ENCODE measurements at places on chromosomes 16 and 17.
A peak's percentile ranks its signal among the peaks of the same experiment; 100 is the strongest.

- no peak for DNase-seq
These were observed 18.9 kb downstream of the IKZF3 start for GRCh38 chr17:39845052-39845846.

DNA sequence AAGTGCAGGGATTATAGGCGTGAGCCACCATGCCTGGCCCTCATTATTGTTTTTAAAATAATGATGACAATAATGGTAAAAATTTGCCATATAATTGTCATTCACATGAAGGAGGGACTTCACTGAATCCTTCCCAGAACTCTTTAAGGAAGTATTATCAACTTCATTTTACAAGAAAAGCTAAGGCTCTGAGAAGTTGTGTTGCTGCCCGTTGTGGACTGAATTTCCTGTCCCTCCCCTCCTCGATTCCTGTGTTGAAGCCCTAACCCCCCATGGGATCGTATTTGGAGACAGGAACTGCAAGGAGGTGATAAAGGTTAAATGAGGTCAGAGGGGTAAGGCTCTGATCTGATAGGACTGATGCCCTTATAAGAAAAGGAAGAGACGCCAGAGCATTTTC is 458.0 kb downstream of the HAPSTR1 start:
- no peak for DNase-seq

- DNase-seq = no peak
These were observed 145.5 kb upstream of the PMFBP1 start for GRCh38 chr16:72317446-72317845.

- DNase-seq = peak; percentile 50
These were observed 323 bp downstream of the ST3GAL2 start for GRCh38 chr16:70438585-70438968.

- DNase-seq = no peak
These were observed 5.7 kb downstream of the MATCAP1 start for GRCh38 chr16:67177743-67178699.

DNA sequence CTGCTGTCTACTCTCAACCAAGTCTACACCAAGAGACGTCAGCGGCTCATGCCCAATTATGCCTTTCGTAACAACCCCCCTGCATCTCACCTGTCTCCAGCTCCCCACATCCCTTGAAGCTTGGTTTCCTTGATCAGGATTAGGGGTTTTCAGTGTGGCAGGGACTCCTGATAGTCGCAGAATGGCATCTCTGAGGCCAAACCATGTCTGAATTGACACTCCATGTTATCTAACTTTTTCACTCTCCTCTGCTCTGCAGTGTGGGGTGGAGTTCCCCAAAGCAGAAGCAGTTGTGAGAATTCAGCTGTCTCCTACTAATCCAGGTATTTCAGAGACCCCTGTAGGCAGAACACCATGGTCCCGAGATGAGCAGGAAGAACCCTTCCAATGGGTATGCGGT is 5.6 kb upstream of the AHSP start:
- no peak for DNase-seq

DNA sequence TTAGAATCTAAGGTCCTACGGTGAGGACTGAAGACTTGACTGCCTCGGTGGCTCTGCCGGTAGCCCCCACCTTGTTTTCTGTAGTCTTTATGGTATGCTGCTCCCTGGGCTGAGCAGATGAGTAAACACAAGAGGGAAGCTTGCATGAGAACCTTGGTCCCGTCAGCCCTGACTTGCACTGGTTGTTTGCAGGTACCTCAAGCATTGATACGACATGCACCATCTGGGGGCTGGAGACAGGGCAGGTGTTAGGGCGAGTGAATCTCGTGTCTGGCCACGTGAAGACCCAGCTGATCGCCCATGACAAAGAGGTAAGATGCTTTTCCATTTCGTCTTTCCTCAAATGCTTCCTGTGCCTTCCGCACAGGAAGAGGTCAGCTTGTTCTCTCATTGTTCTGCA is 21.1 kb upstream of the TACO1 start:
- DNase-seq = no peak

DNA sequence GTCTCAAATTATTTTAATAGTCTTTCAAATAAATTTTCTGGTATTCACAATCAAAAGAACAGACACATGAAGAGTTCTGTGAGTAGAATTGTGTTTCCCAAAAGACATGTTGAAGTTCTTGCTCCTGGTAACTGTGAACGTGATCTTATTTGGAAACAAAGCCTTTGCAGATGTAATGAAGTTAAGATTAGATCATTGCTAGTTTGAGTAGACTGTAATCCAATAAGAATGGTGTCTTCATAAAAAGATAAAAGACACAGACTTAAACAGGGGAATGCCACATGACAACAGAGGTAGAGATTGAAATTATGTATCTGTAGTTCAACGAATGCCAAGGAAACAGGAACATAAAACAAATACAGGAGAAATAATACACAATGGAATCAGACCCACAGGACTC is 357.4 kb upstream of the CA10 start:
- peak; percentile 57 for DNase-seq

DNA sequence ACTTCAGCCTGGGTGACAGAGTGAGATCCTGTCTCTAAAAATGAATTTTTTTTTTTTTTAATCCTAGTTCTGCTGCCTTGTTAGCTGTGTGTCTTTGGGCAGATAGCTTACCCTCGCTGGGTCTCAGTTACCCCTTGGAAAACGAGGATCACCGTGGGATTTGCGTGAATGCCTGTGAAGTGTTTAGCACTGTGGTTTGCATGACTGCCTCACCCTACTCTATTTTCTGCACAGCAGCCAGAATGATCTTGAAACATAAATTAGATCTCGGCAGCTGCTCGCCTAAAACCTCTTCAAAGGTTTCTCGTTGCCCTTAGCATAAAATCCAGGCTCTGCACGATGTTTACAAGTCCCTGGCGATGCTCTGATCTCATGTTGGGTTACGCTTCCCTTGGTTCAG is 71.2 kb upstream of the GRIN2A start:
- peak; percentile 21 for DNase-seq

DNA sequence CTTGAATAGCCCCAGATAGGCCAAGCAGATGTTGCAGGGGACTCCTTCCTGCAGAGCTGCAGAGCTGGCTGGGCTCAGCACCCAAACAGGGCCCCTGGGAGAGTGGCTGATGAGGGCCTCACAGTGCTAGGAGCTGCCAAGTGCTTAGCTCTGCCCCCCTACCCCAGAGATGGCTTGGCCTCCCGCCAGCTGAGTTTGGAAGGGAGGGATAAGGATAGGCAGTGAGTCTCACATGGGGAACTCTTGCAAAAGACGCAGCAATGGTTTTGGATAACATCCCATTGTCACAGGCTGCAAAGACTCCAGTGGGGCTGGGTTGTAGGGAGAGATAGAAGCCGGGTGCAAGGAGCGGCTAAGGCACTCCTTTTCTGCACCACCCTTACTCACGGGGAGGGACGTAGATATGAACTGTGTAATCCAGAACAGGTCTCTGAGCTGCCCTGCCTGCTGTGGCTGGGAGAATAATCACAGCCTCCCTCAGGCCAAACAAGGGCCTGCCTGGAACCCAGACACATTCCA is 52.9 kb upstream of the MAF start:
- DNase-seq = no peak

GRCh38 chr16:28280881-28281836 is 11.2 kb upstream of the SBK1 start:
- DNase-seq = peak; percentile 93

DNA sequence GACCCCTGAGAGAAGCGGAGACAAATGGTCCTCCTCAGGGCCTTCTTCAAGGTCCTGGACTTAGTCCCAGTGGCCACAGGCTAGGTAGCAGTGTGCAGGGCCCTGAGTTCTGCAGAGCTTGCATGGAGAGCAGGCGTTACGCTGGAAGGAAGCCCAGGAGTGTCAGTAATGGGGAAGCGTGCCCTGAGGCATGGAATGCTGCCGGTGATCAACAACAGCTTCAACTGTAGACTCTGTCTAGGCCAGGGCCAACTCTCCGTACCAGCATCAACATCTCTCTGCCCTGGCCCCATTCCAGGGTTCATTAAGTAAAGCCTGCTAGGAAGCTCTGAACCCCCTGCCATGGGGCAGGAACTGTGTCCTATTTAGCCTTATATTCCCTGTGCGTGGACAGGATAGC is 568 bp upstream of the TNK1 start:
- DNase-seq = no peak

DNA sequence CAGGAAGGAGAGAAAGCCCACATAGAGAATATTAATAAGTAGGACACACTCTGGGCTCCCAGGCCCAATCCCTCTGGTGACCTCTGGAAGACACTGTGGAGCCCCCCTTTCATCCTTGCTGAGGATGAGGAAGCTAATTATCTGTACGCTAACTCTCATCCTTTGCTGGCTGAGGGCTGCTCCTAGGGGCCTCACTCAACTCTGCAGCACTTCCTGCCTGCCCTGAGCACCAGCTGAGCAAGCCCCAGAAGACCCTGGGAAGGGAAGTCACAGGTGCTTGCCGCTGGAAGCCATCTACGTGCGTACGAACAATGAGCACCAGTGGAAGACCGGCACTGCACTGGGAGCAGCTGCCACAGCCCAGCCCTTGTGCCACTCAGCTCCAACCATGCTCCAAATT is 145.8 kb upstream of the CDH5 start:
- DNase-seq = peak; percentile 63

GRCh38 chr16:24976971-24977677 is 38.0 kb downstream of the ARHGAP17 start:
- DNase-seq = no peak

DNA sequence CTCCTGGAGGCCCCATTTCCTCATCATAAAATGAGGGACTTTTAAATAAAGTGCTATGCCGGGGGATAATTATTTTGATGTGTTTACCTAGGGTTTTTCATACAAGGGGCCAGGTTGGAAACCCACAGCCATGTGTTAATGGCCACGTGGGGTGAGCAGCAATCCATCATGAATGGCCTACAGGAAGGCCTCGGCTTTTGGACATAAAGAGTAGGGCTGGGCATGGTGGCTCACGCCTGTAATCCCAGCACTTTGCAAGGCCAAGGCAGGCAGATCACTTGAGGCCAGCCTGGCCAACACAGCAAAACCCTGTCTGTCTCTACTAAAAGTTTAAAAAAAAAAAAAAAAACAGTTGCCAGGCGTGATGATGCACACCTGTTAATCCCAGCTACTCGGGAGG is 40.3 kb downstream of the MEAK7 start:
- no peak for DNase-seq

DNA sequence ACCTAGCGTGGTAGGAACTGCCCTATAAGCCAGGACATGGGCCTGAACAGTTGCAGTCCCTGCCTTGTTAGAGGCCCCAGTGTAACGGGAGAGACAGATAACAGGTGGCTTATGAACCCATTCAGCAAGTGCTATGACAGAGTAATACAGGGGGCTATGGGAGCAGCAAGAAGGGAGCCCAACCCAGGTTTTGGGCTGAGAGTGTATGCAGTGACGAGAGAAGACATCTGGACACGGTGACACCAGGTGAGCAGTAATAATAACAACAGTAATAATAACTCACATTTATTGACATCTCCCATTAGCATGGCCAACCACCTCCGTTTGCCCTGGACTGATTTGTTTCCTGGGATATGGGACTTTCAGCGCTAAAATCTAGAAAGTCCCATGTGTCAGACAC is 100.8 kb downstream of the IRX5 start:
- DNase-seq = no peak

DNA sequence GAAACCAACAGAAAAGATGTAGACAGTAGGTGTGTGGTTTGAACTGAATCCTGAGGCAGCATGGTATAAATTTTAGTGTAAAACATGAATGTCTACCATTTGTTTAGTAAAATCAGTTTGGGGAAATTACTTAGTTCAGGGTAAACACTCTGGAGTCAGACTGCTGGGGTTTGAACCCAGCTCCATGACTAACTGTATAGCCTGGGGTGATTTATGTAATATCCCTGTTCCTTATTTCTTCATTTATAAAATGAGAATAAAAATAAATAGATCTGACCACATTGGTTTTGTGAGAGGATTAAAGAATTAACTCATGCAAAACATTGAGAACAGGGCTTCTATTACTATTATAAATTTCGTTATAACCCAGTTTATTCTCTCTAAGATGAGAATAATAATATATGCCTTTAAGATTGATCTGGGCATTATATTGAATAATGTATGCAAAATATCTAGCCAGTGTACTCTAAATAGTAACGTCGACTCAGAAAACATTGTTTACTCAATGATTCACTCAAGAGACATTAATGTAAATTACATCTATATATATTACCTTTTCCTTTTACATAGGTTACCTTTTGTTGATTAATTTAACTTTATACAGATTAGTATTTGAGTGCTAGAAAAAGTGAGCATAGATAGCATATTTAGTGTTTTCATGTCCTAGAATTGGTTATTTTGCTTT is 120.6 kb upstream of the KCNJ16 start:
- no peak for DNase-seq

DNA sequence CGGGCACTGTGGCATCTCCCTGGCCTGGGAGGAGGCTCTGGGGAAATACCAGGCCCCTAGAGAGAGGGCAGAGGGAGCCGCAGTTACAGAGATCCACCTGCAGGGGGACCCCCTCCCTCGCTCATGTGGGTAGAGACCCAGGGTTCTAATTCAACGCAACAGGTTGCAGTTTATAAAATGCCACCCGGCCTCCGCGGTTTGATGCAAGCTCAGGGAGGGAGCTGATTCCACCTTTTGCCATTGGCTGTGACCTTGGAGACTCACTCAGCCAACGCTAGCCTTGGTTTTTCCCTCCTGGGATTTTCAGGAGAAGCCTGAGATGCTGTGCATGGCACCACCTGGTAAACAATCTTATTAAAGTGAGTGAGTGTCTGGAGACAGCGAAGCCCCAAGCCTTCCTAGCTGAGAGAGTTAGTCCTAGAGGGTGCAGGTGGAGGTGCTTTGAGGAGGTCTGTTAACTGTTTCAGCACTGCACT is 12.1 kb downstream of the TTLL6 start:
- peak; percentile 91 for DNase-seq

DNA sequence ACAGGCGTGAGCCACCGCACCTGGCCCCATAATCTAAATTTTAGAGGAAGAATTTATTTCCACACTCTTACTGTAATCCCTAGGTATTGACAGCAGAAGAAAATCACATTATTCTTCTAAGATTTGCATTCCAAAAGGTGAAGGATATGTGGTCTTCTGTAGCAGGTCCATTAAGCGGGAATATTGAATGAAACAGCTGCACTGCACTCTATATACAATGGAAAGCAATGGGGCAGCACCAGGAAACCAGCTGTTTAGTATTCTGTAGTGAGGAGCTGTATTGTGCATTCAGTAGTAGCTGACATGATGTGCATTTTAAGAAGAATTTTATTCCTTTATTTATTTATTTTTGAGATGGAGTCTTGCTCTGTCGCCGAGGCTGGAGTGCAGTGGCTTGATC is 49.6 kb downstream of the PSMD12 start:
- DNase-seq = peak; percentile 30

DNA sequence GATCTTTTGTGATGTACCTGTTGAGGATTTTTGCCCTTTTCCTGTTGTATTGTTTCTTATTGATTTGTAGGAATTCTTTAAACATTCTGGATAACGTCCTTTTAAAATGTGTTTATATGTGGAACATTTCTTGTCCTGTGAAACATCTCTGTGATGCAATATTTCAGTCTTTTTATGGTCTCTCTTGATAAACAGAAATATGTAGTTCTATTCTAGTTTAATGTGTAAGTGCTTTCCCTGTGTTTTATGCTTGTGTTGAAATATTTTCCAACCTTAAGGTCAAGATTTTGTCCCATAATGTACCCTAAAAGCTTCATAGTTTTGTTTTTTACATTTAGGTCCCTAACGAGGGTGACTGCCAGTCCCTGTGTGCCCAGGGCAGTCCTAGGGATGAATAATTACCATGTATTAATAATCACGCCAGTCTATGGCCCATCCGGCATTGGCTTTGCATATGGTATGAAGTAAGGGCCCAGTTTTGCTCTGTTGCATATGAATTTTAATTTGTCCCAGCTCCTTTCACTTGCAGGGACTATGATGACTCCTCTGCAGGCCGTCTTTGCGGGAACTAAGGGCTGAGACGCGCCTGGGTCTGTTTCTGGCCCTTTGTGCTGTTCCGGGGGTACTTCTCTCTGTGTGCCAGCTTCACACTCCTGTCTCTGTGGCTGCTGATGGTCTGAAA is 44.2 kb downstream of the RPTOR start:
- no peak for DNase-seq
